ENCODE measurements at places on chromosomes 2 and 18. TPM values are rescaled to one million over a fixed set of nuclear protein-coding genes. Genes with fewer than 3 reads are reported as not detected.

DNA sequence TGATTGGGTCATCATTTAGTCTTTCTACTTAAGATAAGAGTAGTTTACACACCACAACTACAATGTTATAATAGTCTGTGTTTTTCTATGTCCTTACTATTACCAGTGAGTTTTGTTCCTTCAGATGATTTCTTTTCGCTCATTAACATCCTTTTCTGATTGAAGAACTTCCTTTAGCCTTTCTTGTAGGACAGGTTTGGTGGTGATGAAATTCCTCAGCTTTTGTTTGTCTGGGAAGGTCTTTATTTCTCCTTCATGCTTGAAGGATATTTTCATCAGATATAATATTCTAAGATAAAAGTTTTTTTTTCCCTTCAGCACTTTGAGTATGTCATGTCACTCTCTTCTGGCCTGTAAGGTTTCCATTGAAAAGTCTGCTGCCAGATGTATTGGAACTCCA, 38.0 kb upstream of the SLC16A14 start:
- H3K4me3 ChIP-seq, result no peak overlapping the region
- no peak overlapping the region for H3K27ac ChIP-seq
- no peaks in the 10 kb centered on the region for H3K4me1 ChIP-seq
- no peak for DNase-seq

DNA sequence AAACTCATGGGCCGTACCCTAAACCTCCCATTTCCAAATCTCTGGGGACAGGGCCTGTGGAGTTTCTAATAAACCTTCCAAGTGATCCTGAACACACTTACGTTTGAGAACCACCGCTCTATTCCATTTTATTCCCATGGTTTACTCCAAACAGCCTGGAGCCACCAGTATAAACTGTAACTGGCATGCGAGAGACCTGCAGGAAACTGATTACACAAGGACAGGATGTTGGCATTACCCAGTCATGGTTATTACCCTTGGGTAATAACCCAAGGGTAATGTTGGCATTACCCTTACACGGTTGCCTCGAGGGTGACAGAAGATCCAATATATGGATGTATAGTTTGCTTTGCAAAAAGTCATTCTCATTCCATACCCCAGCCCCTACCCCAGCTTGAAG, 37.0 kb upstream of the YPEL5 start:
- no peak overlapping the region for H3K27ac ChIP-seq
- no peak for DNase-seq
- H3K4me3 ChIP-seq, result no peak overlapping the region

DNA sequence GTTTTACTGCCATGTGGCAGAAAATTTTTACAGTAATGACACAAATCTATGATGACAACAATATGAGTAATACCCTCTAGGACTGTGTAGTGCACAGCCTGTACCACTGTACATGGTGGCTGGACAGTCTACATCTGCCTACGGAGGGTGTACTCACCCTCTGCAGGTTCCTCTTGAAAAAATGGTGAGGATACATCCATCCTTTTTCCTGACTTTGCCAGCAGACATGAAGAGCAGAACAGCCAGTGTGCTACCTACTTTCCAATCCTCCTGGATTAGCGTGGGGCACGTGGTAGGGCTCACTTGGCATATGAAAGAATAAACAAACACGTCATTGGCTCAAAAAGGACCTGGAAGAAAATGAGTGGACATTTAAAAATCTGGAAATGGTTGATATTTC, 62.6 kb downstream of the TRPM8 start:
- no peak overlapping the region for H3K4me3 ChIP-seq
- no peaks in the 10 kb centered on the region for H3K27me3 ChIP-seq
- no peaks in the 10 kb centered on the region for H3K36me3 ChIP-seq
- H3K4me1 ChIP-seq, result peaks cover 24% of the 10 kb centered on the region
- DNase-seq, result no peak
- no peak overlapping the region for H3K27ac ChIP-seq

DNA sequence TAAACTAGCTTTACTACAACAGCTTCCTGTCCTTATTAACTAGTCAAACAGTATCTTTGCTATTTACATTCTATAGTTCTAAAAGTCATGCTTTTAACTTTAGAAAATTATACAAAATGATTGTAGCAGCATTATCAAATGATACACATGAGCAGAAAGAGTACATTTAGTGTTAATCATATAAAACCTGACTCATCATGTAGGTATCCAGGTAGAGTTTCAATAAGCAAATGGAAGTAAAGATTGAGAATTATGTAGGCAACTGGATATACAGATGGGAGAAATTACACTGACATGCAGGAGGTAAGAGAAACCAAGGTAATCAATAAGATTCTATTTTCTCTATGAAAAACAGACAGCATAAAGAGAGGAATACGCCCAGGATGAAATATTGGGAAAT, 33.8 kb downstream of the TRIP12 start:
- no peak for DNase-seq
- peaks cover 8% of the 10 kb centered on the region for H3K4me1 ChIP-seq
- no peak overlapping the region for H3K4me3 ChIP-seq
- H3K27me3 ChIP-seq, result no peaks in the 10 kb centered on the region
- H3K36me3 ChIP-seq, result no peaks in the 10 kb centered on the region

RAB17 gene
- 40.5 TPM for total RNA-seq

DNA sequence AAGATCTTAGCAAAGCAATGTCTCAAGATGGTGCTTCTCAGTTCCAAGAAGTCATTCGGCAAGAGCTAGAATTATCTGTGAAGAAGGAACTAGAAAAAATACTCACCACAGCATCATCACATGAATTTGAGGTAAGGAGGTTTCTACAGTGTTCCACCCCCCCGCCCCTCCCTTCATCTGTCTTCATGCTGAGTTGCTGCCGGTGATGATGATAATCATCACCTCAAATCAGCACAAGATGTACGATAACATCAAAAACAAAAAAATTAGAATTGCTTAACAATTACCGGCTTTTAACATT, 14.6 kb downstream of the UGP2 start:
- H3K4me3 ChIP-seq, result no peak overlapping the region
- no peaks in the 10 kb centered on the region for H3K27me3 ChIP-seq
- no peaks in the 10 kb centered on the region for H3K36me3 ChIP-seq

GRCh38 chr2:107132070-107132469, 246.1 kb upstream of the ST6GAL2 start:
- H3K27ac ChIP-seq, result no peak overlapping the region
- H3K4me3 ChIP-seq, result no peak overlapping the region
- no peaks in the 10 kb centered on the region for H3K4me1 ChIP-seq
- no peak for DNase-seq
- H3K27me3 ChIP-seq, result no peaks in the 10 kb centered on the region

GRCh38 chr2:61443342-61444041, 27.4 kb downstream of the USP34 start:
- no peak overlapping the region for H3K27ac ChIP-seq
- no peaks in the 10 kb centered on the region for H3K36me3 ChIP-seq
- DNase-seq, result no peak
- H3K4me1 ChIP-seq, result peaks cover 13% of the 10 kb centered on the region
- H3K27me3 ChIP-seq, result no peaks in the 10 kb centered on the region
- H3K4me3 ChIP-seq, result no peak overlapping the region

DNA sequence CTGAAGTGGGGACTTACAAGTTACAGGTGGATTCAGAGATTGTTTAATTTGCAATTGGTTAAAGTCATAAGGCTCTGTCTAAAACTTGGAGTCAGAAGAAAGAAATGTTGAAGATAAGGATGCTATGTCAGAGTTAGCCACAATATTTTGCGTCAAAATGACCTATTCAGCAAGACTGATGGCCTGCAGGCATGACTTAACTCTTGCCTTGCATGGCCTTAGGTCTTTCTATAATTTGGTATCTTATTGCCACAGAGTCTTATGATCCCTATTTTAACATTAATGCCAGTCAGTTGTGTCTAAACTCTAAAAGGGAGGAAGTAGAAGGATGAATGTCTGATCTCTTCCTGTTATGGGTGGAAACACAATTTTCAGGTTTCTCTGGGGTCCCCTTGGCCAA, 5.2 kb upstream of the COMMD1 start:
- H3K36me3 ChIP-seq, result no peaks in the 10 kb centered on the region
- H3K27ac ChIP-seq, result no peak overlapping the region
- no peak for DNase-seq
- peaks cover 5% of the 10 kb centered on the region for H3K4me1 ChIP-seq

DNA sequence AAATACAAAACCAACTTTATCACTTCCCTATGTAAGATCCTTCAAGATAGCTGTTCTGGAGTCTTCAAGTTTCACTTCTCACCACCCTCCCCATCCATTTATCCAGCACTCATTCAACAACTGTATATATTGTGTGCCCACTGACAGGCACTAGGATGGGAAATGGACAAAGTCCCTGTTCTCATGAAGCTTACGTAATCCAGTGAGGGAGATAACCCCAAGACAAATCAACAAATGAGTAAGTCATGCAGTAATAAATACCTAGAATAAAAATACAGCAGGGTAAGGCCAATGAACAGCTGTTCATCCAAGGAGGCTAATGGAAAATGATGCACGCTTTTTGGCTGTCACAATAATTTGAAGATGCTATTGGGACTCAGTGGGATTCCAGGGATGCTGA, 133.8 kb downstream of the MEMO1 start:
- H3K4me3 ChIP-seq, result no peak overlapping the region
- no peak overlapping the region for H3K27ac ChIP-seq
- H3K4me1 ChIP-seq, result no peaks in the 10 kb centered on the region
- H3K27me3 ChIP-seq, result no peaks in the 10 kb centered on the region

ADD2 gene
- 5.5 TPM for total RNA-seq

STON1 gene
- 4.9 TPM for total RNA-seq

WDR54 gene
- 3.4 TPM for total RNA-seq

NOSTRIN gene
- 14.4 TPM for total RNA-seq

- no peaks in the 10 kb centered on the region for H3K36me3 ChIP-seq
- no peak overlapping the region for H3K27ac ChIP-seq
- no peaks in the 10 kb centered on the region for H3K4me1 ChIP-seq
- no peak for DNase-seq
- no peak overlapping the region for H3K4me3 ChIP-seq
- H3K27me3 ChIP-seq, result no peaks in the 10 kb centered on the region
Observed at GRCh38 chr2:195238379-195238778, 418.6 kb upstream of the SLC39A10 start.

GRCh38 chr18:57792631-57793301, 10.3 kb downstream of the ATP8B1 start:
- DNase-seq, result no peak
- H3K27ac ChIP-seq, result peak overlapping the region; percentile 54
- no peaks in the 10 kb centered on the region for H3K27me3 ChIP-seq
- no peaks in the 10 kb centered on the region for H3K36me3 ChIP-seq
- peaks cover 54% of the 10 kb centered on the region for H3K4me1 ChIP-seq

RESP18 gene
- total RNA-seq, result not detected

ALLC gene
- total RNA-seq, result not detected

GRCh38 chr2:212030709-212031108, 507.9 kb downstream of the ERBB4 start:
- H3K4me1 ChIP-seq, result no peaks in the 10 kb centered on the region
- H3K36me3 ChIP-seq, result no peaks in the 10 kb centered on the region
- no peak overlapping the region for H3K4me3 ChIP-seq
- no peak overlapping the region for H3K27ac ChIP-seq
- H3K27me3 ChIP-seq, result no peaks in the 10 kb centered on the region

SETBP1 gene
- 16.6 TPM for total RNA-seq

GRCh38 chr2:9135822-9136558, 70.6 kb upstream of the ASAP2 start:
- DNase-seq, result no peak
- H3K27ac ChIP-seq, result no peak overlapping the region
- H3K4me3 ChIP-seq, result no peak overlapping the region

DNA sequence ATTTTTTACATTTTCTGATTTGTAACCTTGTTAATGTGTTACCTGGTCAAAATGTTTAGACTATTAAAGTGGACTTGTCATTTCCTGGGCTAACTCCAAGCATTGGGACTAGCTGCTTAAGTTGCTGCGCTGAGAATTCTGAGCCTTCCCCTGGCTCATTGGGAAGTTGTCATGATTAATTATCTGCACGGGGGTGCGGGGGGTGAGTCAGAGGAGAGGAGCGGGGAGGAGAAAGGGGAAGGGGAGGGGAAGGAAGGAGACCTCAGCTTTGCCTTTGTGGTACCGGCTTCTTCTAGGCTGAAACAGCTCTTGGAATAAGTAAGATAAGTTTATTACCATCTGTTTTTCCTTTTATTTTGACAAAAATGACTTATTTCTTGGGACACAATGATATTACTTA, 52.9 kb upstream of the APCDD1 start:
- no peaks in the 10 kb centered on the region for H3K27me3 ChIP-seq
- no peaks in the 10 kb centered on the region for H3K4me1 ChIP-seq
- H3K36me3 ChIP-seq, result no peaks in the 10 kb centered on the region
- no peak for DNase-seq
- H3K4me3 ChIP-seq, result no peak overlapping the region
- no peak overlapping the region for H3K27ac ChIP-seq

ASXL3 gene
- total RNA-seq, result 2.5 TPM

TUBB6 gene
- 33.6 TPM for total RNA-seq

DSG1 gene
- total RNA-seq, result not detected

LRRFIP1 gene
- total RNA-seq, result 55.0 TPM

- DNase-seq, result no peak
- H3K27ac ChIP-seq, result peak overlapping the region; percentile 22
- no peaks in the 10 kb centered on the region for H3K4me1 ChIP-seq
Observed at GRCh38 chr2:241011751-241012510, 13.5 kb downstream of the SNED1 start.

SKA1 gene
- 0.86 TPM for total RNA-seq

LBX2 gene
- total RNA-seq, result 0.21 TPM

RMND5A gene
- total RNA-seq, result 9.9 TPM

UGP2 gene
- total RNA-seq, result 40.2 TPM

GRCh38 chr2:185278761-185279160, 459.8 kb upstream of the FSIP2 start:
- DNase-seq, result no peak
- H3K36me3 ChIP-seq, result no peaks in the 10 kb centered on the region
- H3K4me3 ChIP-seq, result no peak overlapping the region
- no peak overlapping the region for H3K27ac ChIP-seq

GRCh38 chr2:85266146-85267041, 61.4 kb downstream of the TGOLN2 start:
- peak; percentile 92 for DNase-seq
- H3K4me3 ChIP-seq, result no peak overlapping the region
- H3K4me1 ChIP-seq, result no peaks in the 10 kb centered on the region
- H3K36me3 ChIP-seq, result no peaks in the 10 kb centered on the region

ESCO1 gene
- total RNA-seq, result 5.9 TPM

DNA sequence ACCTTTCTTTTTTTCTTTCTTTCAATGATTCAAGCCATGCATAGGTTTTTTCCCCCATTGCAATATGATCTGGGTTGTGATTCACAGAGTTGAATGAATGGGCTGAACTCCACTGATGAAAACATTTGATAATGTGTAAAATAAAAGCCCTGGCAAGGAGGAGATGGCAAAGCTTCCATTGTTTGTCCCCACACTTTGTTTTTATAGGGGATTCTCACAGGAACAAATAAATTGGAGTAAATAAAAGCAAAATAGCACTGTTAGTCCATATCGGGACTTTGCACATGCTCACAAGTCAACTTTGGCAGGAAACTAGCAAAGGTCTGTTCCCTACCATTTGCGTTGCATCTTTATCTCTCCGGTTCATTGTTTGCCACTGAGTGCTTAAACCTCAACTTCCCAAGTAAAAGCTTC, 55.7 kb downstream of the MEIS1 start:
- peaks cover 5% of the 10 kb centered on the region for H3K36me3 ChIP-seq
- H3K27me3 ChIP-seq, result no peaks in the 10 kb centered on the region
- DNase-seq, result no peak
- H3K27ac ChIP-seq, result no peak overlapping the region
- H3K4me3 ChIP-seq, result no peak overlapping the region
- H3K4me1 ChIP-seq, result peaks cover 45% of the 10 kb centered on the region
